CD4-positive, CD25-positive, alpha-beta regulatory T cell (primary cell): ENCODE measurements at places on chromosomes 5 and 9.

GRCh38 chr9:23088932-23089364 lies 642.3 kb downstream of the DMRTA1 start:
- DNase-seq, result no peak

DNA sequence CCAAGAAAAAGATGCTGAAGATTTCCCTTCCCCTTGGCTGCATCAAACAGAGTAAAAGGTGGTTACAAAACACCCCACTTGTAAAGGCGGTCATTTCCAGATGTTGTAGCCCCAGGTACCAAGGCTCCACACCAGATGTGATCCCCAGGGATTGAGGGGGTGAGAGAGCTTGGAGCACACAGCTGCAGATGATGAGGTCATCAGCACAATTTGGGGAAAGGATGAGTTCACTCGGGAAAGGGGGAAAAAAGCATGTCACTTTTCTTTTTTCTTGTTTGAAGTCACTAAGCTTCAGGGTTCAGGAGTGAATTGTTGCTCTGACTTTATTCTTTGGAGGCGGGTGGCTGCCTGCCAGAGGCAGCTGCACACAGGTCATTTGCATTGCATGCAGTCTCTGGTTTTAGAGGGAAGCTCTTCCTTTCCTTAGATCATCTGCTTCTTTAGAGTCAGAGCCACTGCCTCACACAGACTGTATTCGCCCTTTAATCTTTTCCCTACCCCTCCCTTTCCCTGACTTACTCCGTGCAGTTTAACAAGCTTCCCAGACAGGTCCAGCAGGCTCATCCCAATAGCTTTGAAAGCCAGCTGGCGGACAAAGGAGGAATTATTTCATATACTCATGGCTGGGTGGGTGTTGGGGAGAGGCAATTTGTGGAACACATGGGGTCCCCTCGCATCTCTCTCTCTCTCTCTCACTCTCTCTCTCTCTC lies 409.3 kb upstream of the SLC24A2 start:
- DNase-seq, result no peak

DNA sequence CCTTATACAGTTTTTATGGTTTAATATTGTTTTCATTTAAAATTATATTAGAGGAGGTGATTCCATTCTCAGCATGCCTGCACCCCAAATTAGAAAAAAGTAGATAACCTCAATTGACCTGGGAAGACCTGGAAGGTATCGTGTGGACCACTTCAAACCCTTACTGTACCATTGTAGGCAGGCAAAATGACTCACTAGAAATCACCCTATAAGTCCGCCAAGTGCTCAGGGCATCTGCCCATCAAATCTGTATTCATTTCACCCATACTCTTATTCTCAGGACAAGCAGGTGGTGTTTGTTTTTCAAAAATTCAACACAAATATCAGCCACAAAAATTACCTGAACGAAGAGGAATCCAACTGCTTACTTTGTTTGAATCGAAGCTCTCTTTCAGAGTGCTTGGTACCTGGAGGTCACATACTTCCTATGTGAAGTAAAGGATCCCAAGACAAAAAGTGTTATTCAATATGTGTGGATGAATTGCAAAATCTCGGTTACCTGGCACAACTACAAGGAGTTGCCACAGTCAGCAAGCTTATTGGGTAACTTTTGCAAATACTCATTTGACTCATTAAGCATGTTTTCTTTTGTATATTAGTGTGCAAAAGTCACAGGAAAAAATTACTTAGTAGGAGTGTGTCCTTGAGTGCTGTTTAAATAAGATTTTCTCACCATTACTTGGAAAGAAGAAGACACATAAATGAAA lies 216.2 kb downstream of the ENC1 start:
- DNase-seq, result no peak

DNA sequence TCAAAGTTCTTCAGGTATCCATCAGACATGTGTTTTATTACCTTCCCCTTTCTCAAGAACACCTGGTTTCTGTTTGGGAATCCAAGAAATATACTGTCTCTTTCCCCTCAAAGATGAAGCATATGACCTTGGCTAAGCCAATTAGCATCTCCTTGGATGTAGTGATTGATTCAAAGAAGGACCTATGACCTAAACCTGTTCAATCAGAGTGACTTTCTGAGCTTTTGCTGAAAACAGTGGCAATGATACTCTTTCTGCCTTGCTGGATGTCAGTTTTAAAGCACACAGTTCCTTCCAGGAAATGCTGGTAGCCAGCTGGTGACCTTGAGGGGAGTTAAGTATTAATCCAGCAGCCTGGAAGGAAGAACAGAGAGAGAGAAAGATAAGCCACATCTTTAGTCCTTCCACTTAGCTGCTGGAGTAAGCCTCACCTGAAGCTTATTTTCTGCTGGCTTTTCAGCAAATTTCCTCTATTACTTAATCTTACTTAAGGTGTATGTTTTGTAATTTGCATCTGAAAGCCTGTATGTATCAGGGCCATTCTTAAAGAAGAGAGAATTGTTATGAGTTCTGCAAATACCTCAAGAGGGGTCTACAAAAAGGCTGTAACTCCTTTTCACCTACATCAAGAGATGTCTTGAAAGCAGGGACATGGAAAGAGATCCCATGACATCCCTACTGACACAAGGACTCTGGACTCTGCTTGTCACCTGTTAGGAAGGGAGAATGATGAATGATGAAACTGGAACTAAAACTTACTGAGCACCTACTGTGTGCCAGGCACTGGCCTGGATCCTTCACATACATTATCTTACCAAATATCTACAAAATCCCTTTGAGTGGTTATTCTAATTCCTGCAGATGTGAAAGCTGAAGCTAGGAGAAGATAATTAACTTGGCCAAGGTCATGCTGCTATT lies 35.2 kb upstream of the PIK3R1 start:
- DNase-seq, result no peak

DNA sequence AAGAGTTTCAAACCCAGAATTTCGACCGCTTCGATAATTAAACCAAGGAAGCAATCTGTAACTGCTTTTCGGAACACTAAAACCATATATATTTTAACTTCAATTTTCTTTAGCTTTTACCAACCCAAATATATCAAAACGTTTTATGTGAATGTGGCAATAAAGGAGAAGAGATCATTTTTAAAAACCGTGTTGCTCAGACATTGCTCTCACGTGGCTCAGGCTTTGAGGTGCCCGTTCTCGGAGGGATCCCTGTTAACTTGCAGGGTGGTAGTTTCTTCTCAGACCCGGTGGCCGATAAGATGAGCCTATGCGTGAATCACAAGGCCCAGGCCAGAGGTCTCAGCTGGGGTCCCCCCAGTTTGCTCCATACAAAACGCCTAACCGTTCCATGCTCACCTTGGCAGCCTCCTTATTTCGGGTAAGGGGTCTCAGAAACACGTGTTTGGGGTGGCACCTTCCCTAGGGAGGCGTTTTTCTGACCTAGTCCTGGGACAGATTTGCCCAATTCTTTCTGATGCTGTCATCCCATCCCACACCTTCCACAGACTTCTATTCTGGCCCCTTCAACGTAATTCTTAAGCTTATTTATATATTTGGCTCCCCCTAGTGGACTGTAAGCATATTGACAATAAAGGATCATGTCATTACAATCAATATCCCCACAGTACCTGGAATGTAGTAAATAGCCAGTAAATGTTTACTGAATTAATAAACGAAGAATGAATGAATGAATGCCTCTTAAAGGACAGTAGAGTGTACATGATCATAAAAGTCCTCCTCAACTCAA lies 48.1 kb downstream of the THBS4 start:
- DNase-seq, result peak; percentile 59

DNA sequence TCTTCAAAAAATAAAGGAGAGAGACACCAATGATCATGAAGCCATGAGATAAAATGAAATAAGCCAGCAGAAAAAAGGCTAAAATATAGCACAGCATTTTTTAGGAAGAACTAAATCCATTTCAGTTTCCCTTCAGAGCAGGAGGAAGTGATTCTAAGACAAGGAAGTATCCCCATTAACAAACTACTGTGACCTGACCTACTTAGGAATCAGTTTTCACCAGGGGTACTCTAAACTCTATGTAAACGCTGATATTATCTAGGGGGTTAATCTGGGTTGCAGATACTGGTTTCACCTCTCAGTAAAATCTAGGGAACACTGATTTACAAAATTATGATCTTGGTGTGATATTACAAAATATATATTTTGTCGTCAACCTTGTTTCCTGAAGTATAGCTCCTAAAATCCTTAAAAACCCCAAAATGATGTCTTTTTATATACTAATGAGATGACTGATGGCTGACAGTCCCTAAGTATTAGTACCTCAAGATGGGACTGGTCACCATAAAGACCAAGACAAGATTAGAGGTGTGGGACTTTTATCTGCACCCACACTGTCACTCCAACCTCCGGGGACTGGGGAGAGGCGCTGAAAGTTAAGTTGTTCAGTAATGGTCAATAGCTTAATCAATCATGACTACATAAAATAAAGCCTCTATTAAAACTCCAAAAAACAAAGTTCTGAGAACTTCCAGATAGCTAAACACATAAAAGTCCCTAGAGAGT lies 2.9 kb upstream of the FNBP1 start:
- no peak for DNase-seq

DNA sequence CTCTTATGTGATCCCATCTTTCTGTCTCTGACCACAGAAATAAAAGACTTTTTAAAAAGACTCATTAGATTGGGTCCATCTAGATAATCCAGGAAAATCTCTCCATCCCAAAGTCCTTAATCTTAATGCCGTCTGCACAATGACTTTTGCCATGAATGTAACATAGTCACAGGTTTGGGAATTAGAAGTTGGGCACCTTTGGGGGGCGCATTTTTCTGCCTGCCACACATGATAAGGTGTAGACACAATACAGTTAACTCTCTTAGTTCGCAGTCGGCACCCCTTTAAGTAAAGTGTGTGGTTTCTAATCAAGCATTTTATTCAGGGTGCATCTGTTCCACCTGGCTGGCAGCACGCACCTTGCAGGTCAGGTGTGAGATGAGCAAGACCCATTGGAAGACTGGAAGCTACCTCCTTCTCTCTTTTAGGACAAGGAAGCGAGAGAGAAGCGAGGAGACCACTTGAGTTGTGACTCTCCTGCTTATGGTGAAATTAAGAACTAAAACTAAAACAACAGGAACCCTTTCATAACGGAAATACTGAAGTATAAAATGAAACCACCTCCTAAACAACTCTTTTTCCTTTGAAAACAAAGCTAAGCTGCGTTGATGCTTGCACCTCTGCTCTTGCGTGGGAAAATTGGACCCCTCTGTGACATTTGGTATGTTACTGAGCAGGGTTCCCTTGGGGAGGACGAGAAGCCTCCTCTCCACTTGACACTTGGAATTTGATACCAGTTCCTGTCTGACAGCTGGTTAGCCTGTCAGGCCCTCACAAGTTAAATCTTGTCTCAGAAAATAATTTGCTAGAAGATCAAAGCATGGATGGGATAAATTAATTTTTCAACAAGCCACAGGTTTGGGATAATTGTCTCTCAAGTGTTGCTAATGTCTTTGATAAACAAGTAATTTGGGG lies 304.6 kb upstream of the DMRT1 start:
- no peak for DNase-seq

DNA sequence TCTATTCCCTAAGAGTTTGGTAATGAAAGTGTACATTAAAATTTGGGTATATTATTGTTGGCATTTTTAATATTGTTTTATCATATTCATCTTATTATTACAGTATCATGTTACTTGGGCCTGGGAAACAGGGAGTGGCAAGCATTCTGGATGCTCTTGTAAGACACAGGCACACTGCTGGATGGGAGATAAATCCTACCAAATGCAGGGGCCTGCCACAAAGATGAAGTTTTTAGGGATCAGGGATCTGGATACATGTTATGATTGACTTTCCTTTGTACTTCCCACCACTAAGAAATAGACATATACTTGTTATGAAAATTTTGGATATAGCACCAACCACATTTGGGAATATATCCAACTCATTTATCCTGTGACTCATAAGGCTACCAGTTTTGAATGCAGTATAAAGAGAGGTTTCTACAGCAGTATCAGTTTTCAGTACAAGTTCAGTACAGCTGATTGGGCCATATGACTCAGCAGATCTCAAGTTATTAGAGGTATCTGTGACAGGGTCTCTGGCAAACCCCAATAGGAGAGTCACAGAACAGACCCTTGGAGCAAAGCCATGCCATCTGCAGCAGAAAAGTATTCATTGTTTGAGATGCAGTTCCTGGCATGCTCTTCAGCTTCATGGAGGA lies 360.1 kb downstream of the DMAC1 start:
- no peak for DNase-seq

DNA sequence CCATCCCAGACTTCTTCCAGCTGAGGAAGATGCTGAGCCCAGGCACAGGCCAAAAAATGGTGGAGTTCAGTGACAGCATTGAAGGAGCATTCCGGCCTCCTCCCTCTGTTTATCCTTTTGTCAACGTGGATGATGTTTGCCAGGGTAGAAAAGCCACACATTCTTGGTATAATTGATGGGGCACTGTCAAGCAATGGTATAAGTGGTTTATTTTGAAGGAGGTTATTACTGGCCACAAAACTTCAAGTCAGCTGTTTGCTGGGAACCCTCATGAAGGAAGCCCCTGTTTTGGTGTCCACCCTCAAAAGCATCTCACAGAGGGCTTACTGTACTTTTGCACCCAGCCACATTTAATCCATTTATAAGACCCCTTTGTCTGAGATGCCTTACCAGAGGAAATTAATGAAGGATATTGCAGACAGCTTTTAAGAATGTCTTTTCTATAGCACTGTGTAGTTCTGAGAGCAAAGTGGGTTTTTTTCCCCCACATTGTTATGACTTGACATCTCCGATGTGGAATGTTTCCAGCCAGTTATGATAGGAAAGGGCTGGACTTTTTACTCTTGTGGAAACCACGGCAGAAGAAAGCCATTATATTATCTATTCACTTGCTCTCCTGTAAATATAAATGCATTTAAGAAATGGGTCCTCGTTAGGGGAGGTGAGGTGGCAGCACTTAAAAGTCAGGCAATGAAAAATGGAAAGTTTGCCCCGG lies 95.5 kb upstream of the SPATA31D4 start:
- no peak for DNase-seq

DNA sequence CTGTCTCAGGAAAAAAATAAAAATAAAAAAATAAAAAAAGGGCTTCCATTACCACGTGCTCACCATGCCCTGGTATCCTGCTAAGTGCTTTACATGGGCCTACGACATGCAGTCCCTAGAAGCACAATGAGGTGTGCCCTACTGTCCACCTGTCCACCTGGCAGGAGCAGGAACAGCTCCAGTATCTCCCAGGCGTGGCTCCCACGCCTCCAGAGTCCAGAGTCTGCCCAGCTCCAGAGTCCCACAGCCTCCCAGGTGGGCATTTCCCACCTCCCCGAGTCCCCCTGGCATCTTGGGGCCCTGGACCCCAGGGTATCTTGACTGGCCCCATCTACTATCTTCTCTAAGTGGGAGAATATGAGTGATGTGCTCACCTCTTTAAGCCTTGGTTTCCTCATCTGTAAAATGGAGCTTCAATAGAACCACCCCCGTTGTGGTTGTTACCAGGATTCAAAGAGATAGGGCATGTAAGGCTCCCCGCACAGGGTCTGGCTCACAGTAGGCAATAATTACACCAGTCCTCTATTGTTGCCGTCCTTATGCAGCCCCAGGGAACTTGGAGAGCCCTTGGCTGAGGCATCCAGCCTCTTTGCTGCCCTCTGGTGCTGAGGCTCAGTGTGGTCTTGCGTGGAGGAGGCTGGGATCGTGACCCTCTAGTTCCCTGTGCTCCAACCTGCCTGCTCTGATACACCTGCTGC lies 8.9 kb downstream of the CXCL14 start:
- DNase-seq, result no peak

- no peak for DNase-seq
Measured at GRCh38 chr5:78720227-78720985, 71.8 kb upstream of the LHFPL2 start.
